ENCODE measurements at places on chromosomes 13 and 19.

DNA sequence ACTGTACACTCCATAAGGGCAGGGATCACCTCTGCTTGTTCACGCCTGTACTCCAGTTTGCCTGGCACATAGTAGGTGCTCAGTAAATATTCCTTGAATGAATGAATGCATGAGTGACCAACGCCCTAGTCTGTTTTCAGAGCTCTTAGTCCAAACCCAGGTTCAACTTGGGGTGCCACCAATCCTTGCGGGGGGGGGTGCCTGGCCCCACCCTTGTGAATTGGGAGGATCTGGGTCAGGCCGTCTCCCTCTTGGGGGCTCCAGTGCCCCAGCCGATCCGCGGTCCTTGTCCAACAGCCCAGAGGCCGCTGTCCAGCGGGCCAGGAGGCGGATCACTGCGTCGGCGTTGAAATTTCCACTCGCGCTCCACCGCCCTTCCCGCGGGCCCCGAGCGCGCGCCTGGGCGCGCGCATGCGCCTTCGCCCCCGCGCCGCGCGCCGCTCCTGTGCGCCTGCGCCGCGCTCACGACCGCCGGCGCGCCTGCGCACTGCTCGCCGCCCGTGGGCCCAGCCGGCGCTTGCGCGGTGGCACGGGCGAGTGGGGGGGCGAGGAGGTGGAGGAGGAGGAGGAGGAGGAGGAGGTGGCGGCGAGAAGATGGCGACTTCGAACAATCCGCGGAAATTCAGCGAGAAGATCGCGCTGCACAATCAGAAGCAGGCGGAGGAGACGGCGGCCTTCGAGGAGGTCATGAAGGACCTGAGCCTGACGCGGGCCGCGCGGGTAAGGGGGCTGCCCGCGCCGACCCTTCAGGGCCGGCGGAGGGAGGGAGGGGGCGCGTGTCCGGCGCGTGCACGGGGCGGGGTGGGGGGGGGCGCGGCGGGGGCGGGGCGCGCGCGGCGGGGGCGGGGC is at the start of gene CRTC1:
Gene CRTC1, plus strand, starts transcription at position 572 of the 849 bp plus-strand sequence. Its CDS starts 23 bp downstream, at position 595.
- peak; percentile 91 for DNase-seq

DNA sequence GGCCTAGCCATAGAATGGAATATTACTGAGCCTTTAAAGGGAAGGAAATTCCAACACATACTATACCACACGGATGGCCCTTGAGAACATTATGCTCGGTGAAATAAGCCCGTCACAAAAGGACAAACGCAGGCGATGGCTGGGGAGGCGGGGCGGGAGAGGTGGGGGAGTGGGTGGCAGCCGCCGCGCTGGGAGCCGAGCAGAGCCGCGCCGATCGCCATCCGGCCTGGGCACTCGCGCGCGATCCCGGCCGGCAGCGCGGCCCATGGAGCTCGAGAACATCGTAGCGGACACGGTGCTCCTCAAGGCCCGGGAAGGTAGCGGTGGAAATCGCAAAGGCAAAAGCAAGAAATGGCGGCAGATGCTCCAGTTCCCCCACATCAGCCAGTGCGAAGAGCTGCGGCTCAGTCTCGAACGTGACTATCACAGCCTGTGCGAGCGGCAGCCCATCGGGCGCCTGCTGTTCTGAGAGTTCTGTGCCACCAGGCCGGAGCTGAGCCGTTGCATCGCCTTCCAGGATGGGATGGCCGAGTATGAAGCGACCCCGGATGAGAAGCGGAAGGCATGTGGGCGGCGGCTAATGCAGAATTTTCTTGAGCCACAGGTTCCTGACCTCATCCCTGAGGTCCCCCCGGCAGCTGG is 140.1 kb downstream of the ZDHHC20 start:
- DNase-seq: no peak

DNA sequence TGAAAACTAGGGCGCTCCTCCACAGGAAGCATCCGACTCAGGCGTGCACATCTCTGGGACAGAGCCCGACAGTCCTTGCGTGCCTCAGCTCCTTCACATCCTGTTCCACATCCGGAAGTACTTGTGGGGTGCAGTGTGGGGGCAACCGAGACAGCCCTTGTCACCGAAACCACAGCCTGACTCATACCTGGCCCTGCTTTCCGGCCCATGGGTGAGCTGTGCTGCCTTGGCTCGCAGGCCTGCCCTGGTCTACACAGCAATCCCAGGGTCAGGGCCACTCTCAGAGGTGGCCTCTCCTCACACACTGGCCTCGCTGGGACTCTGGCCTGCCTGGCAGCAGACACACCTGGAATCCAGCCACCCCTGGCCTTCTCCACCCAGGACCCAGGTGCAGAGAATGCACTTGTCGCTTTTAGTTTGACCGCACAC is 100.4 kb downstream of the STK24 start:
- peak; percentile 73 for DNase-seq

DNA sequence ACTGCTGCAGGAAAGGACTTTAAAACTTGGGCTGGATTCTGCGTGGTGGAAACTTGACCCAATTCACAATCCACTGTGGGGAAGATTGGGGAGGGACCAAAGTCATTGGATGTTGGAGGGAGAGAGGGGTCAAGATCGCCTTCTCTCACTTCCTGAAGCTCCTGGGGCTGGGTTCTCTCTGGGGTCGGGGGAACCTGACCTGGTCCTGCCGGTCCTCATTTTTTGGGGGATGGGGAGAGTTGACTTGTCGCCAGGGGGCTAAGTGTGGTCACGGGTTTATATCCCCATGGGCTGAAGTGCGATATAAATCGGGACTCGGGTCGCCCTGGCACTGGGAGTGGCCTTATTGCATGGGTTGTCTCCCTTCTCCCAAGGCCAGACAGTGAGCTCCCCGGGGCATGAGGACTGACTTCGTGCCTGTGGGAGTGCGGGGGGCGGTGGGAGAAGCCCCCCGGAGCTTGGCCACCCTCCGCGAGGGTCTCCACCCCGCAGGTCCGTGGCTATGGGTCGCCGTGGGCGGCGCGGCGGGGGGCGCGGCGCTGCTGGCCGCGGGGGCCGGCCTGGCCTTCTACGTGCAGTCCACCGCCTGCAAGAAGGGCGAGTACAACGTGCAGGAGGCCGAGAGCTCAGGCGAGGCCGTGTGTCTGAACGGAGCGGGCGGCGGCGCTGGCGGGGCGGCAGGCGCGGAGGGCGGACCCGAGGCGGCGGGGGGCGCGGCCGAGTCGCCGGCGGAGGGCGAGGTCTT is 6.3 kb downstream of the ICAM5 start:
- no peak for DNase-seq

DNA sequence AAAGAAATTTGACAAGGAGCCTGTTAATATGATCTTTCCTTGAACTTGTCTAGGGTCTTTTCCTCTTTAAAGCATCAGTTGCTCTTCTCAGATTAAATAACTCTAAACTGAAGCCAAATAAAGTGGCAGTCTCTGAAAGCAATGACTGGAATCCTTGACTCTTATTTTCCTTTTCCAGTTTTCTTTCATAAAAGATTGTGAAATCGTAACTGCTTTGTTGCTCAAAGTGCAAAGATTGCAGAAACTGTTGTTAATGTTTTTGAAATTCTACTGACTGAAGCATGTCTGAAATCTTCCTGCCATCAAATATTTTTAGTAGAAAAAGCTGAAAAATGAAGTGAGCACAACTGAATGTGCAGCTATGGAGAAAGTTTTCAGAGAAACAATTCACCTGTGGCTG is 1.9 kb downstream of the NHLRC3 start:
- no peak for DNase-seq

- no peak for DNase-seq
Measured at GRCh38 chr19:4264812-4265211, 14.3 kb upstream of the SHD start.

- no peak for DNase-seq
Measured at GRCh38 chr19:35380450-35381124, 9.7 kb downstream of the GPR42 start.

- no peak for DNase-seq
Measured at GRCh38 chr13:46165485-46166223, 16.3 kb downstream of the LCP1 start.

DNA sequence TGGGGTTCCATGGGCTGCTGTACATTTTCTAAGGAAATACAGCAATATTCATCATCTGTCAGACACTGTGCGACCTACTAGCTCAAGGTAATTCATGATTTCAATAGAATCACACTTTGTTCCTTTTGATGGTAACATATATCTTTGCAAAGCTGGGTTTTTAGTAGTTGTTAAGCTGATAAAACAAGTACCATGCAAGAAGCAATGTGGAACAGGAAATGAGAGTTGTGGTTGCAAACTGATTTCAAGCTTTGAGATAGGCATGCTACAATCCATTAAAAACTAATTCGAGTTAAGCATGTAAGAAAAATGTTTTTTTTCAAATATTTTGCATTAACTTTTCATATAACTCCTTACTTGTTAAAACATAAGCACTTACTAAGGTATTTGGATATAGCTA is 6.8 kb upstream of the MBNL2 start:
- DNase-seq: no peak

DNA sequence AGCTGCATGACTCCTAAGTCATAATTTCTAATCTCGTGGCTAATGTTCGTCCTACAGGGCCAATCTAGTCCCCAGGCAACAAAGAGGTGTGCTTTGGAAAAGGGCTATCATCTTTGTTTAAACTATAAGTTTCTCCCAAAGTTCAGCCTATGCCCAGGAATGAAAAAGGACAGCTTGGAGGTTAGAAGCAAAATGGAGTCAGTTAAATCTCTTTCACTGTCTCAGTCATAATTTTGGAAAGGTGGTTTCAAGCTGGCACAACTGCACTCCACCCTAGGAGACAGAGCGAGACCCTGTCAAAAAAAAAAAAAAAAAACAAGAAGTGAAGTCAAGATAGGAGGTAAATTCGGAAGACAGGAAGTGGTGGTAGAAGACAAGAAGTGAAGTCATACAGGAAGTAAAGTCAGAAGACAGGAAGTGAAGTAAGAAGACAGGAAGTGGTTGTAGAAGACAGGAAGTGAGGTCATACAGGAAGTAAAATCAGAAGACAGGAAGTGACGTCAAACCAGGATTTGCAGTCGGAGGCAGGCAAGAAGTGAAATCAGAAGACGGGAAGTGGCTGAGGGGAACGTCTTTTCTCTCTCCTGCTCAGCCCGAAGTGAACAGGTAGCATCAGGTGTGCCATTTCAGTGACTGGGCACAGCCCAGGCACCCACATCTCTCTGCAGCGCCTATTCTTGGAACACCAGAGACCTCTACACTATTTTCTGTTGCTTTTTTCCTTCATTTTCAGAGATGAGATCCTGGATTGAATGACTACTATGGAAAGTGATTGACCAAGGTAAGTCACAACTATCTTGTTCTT is 32.2 kb downstream of the GP6 start:
- DNase-seq: peak; percentile 39

DNA sequence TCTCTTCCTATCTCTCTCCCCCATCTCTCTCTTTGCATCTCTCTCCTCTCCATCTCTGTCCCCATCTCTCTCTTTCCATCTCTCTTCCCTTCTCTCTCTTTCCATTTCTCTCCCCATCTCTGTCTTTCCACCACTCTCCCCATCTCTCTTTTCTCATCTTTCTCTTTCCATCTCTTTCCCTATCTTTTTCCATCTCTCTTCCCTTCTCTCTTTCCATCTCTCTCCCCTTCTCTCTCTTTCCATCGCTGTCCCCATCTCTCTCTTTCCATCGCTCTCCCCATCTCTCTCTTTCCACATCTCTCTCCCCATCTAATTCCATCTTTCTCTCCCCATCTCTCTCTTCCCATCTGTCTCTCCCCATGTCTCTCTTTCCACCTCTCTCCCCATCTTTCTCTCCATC is 24.5 kb downstream of the ADGRE3 start:
- no peak for DNase-seq

DNA sequence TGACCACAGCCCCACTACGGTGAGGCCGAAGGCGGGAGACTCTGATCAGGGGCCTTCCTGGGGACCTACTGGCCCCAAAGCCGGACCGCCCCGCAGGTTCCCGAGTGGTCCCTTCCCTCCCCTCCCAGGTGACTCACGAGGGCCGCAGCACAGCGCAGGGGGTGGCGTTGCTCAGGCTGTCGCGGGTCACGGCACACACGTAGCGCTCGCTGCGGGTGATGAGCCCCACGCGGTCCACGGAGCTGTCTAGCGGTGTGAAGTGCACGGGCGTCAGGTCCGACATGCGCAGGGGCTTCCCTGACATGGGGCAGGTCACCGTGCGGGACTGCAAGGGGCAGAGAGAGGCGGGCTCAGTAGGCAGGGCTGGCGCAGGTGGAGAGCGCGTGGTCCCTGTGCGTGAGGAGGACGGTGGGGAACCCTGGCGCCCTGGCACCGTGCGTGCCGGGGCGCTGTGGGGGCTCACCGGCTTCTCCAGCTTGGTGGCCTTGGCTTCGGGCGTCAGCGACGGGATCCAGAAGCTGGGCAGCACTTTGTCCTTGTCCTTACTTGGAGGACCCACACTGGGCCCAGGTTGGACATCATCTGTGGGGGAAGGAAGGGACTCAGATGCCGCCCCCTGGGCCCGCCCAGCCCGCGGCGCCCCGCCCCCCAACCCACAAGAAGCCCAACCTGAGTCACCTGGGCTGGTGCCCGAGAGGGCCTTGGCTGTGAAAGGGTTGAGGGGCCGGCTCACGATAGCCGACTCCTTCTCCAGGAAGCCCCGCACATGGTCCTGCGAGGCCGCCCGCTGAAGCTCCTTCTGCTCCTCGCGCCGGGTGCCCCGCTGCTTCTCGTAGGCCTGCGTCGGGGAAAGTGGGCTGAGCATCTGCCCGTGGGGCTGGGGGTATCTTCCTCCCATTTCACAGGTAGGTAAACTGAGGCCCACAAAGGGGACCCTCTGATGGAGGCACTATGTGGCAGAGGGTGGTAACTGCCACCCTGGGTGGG is 23.7 kb downstream of the NOSIP start:
- no peak for DNase-seq

DNA sequence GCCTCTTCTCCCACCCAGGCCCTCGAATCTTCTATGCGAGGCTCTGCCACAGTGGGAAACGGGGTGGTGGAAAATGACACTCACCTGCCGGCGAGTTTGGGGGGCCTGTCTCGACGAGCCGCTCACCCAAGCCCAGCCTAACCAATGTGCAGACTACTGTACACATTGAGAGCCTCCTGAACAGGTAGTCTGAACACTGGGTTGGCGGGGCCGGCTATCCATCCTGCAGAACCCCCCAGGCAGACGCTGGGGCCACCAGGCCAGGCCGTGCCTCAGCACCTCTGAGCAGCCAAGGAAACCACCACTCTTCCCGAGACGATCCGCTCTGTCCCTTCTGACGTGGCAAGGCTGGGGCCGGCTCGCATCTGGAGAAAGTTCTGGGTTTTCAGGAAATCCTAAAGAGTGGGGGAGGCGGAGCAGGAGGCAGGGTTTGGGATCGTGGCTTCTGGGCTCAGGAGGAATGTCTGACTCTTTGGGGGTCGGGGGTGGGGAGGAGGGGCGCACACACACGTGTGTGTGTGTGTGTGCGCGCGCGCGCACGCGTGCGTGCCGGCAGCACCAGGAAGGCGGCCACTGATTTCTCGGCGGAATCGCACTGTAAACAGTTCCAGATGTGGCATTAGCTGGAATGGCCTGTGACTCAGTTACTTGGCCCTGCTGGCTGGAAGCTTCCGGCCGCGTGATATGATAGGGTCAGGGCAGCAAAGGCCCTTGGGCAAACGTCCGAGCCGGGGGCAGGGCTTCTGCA is 18.5 kb downstream of the TMED1 start:
- DNase-seq: no peak

GRCh38 chr13:63408331-63409189 is 1992.9 kb upstream of the PCDH20 start:
- no peak for DNase-seq
